ENCODE measurements at places on chromosomes 7 and 10.
A peak's percentile ranks its signal among the peaks of the same experiment; 100 is the strongest.

DNA sequence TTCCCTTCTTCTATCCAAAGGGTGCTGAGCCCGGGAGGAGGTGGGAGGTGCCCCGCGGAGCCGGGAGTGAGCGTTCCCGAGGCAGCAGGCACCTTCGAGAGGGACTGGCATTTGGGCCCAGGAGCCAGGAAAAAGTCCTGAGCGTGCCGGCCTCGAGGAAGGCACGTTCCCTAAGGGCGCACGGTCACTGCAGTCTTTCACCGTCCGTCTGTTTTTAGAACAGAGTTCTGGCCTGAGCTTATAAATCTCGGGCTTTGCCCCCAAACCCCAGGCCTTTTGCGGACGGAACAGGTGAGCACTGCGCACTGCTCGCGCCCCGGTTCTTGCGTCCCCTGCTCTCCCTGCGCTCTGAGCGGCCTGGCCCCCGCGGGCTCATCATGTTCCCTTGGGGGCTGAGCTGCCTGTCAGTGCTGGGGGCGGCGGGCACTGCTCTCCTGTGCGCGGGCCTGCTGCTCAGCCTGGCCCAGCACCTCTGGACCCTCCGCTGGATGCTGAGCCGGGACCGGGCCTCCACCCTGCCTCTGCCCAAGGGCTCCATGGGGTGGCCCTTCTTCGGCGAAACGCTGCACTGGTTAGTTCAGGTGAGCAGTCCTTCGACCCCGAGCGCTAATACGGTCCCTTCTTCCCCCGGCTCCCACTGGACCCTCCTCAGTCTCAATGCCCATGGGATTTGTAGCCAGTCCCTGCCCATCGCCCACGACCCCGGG is 442 bp downstream of the CYP26C1 start:
- DNase-seq, result no peak

GRCh38 chr10:110833234-110833940 is 38.3 kb upstream of the PDCD4 start:
- DNase-seq, result no peak

DNA sequence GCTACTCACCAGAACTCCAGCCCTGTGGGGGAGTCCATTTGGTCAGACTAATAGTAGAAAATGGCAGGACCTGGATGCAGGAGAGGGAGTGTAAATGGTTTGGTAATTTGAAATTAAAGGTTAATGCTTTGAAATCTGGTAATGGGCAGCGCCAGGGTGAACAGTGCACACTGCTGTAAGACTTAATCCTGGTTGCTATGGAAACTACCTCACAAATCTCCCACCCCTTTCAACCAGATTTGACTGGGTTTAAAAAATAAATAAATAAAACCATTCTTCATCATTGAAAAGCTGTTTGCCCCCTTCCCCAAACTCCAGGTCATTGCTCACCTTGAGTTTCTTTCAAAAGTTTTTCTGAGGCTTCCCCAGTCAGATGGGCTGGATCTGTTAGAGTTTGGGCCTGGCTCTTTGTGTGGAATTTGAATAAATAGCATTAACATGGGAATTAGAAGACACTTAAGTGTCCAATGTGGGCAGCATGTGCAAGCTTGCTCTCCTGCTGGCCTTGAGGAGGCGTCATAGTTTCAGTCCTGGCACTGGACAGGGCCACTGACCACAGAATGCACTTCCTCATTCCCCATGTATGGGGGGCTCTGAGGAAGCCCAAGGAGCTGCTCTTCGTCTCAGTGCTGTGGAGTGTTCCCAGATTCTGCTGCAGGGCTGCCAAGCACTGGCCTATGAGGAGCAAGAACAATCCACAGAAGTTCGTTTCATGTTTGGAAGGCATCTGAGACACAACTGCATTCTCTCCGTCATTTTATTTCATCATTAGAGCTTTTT is 90.7 kb downstream of the LRRC4 start:
- DNase-seq, result no peak

DNA sequence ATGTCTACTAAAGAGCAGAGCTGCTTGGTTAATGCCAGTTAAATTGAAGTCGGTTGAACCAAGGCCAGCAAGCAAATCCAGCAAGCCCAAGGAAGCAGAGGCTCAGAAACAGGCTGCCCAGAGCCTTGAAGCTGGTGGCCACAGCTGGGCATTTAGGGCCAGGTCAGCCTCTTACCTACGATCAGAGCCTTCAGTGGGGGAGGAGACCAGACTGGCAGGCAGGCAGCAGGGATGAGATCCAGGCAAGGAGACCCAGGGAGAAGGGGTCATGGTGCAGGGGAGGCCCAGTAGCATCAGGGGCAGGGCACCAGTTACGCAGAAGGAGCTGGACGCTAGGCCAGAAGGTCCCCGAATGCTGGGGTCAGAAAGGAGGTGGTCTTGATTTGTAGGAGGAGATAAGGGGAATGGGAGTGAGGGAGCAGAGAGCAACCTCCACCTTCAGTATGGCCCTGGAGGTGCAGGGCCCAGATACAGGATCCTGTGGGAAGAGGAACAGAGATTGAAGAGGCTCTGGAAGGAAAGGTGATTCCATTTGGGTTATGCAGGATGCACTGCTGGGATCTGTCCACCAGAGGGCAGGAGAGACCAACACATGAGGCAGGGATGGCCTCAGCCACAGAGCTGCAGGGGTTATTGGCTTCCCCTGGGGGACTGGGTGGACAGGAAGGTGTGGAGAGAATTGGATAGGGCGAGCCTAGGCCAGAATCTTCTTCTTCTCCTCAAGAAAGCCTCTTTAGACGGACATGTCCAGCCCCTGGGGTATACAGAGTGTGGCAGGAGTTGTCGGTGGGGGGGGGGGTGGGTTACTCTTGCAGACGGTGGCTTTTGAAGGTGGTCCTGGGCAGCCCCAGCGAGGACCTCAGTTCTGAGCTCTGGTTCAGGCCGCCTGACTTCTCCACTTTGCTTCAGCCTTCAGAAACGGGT is 132.6 kb upstream of the PODXL start:
- DNase-seq, result peak; percentile 11

DNA sequence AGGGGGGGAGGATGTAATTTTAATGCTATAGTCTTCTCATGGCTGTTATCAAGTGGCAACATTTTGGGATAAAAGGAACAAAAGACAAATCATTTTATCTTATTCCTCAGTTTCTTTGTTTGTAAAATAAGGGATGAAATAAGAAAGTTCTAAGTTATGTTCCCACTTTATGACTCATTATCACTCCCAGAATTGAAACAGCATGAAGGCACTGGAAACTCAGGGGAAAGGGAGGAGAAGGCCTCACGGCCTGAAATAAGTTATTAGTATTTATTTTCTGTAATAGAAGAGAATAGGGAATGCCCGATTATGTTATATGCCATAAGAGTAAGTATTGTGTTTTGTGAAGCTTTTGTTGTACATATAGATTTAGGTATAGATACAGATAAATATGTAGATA is 85.0 kb upstream of the NAMPT start:
- no peak for DNase-seq

DNA sequence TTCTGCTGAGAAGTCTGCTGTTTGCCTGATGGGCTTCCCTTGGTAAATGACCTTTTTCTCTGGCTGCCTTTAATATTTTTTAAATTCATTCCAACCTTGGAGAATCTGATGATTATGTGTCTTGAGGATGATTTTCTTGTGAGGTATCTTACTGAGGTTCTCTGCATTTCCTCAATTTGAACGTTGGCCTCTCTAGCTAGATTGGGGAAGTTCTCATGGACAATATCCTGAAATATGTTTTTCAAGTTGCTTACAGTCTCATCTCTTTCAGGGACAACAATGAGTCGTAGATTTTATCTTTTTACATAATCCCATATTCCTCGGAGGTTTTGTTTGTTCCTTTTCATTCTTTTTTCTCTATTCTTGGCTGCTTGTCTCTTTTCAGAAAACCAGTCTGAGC is 208.4 kb downstream of the KIF20B start:
- no peak for DNase-seq

GRCh38 chr10:31761156-31761555 is 167.5 kb downstream of the ARHGAP12 start:
- DNase-seq, result no peak

DNA sequence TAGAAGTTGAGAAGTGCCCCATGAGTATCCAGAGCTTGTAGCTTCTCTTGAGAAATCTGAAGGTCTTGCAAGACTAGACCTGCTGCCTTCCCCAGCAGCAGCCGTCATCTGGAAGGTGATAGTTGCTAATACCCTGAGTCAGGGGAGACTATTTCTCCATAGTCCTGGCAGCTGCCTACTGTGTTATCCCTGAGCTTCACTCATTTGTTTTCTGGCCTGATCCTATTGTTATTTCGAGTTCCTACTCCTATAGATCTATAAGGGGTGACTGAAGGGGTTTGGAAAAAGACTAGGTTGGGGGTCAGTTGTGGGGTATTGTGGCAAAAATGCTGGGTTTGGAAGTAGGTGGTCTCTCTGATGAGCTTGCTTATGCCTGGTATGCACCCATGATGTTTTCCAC is 297.8 kb downstream of the CNTNAP2 start:
- no peak for DNase-seq

DNA sequence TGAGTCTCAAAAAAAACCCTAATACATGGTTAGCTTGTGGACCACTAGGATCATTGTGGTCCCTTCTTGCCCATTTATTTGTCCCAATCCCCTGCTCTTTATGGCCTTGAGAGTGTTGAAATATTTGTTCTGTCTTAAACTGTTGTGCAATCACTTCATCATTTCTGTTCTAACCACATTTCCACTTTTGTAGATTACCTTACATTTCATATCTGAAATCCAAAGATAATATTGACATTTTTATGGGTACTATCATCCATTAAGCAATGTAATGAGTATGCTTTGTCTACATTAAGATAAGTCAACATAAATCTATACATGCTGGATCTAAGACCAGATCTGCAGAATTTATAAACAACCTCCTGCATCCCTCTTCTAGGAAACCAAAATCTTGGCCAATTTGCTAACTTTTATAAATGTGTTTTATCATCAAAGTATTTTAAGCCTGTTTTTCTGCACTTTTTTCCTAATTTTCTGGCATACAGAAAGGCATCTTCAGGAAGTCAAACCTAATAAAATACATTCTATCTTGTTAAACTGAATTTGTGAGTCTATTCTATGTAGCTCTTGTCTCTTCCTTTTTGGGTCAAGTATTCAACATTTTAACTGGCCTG is 359.4 kb upstream of the CELF2 start:
- no peak for DNase-seq

DNA sequence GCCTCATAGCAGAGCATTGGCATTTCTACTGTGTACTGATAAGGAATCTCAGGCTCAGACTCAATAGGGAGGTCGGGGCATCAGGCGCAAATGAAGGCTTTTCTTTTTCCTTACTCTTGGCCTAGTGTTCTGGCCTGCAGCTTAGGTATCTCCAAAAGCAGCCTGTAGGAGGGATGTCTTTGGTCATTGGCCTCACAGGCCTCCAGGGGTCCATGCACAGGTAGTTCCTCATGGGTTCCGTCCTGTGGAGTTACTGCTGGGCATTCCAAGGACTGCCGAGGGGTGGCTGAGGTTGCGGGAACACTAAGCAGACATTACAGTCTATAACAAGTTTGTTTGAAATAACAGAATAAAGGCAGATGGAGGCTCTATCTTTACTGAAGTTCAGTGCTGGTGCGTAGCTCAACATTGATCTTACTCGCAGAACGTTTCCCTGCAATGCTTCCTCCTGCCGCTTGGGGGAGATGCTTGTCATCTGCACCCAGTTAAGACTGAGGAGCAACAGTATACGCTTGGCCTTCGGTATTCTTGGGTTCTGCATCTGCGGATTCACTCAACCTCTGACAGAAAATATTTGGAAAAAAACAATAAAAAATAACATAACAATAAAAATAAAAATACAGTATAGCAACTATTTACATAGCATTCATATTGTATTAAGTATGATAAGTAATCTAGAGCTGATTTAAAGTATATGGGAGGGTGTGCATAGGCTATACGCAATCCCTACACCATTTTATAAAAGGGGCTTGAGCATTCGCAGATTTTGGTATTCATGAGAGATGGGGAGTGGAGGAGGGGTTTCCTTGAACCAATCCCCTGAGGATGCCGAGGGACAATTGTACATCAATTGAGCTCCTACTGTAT is 58.9 kb downstream of the SH2D4B start:
- DNase-seq, result no peak

DNA sequence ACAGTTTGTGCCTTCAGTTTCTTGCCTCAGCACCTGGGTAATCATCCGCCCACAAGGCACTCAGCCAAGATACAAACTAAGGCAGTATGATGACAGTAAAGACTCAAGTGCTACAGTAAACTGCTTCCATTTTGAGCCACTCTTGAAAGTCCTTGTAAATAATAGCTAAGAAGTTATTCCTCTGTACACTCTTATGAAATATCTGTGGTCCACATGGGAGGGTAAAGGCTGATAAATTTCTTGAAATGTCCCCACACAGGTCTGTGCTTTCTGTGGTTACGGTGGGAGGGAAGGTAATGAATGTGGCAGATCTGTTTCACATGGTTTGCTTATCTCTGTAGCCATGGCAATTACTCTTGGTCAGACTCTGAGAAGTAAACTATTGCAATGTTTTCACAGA is 551.0 kb upstream of the ZWINT start:
- DNase-seq, result no peak

GRCh38 chr7:130475776-130476175 is 16.1 kb upstream of the MEST start:
- no peak for DNase-seq

GRCh38 chr10:123929791-123930190 is 38.2 kb upstream of the CPXM2 start:
- DNase-seq, result no peak

DNA sequence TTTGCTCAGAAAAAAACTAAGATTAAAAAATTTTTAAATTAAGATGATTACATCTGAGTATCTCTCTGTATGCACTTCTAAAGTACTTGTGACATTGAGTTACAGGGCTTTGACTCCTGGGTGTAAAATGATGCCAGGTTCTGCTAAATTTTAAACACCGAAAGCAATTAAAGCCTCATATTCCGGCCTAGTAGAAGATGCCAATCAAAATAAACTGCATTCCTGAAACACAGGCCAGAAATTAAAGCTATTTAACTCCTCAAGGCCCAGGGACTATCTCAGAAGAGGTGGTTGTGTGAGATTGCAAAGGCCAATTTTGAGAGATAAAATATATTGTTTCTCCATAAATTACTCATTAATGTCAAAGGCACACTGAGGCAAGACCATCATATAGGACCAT is 388.3 kb downstream of the KIF20B start:
- no peak for DNase-seq

- DNase-seq, result no peak
Observed at GRCh38 chr10:85610381-85611092, 756.1 kb downstream of the GRID1 start.

DNA sequence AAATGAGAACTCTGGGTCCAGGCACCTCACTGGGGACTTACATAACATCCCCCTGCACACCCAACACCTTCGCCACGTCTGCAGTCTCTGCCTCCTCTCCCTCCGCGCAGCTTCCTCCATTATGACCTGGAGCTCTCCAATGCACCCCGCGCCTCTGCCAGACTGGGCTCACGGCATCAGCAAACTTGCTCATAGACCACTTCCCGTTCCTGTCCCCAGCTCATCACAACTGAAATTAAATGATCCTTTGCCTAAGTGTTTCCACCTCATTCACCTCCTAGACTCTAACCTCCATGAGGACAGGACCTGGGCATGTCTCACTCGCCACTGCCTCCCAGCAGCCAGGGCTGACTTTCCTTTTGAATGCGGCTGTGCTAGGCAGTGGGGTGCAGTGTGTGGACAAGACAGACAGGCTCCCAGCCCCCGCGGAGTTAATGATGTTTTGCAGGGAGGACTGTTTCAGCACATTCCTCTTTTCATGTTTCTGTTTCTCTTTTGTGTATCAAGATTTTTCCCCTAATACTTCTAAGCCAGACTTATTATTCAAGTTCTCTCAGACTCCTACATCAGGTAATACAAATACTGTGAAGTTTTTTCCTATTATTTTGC is 18.8 kb downstream of the CHST15 start:
- DNase-seq, result no peak
